A673 (cell line): ENCODE measurements at places on chromosomes 6 and 20. TPM values are rescaled to one million over a fixed set of nuclear protein-coding genes. Genes with fewer than 3 reads are reported as not detected.
A peak's percentile ranks its signal among the peaks of the same experiment; 100 is the strongest.

Gene PAK5
- not detected in 2 replicates for total RNA-seq

DNA sequence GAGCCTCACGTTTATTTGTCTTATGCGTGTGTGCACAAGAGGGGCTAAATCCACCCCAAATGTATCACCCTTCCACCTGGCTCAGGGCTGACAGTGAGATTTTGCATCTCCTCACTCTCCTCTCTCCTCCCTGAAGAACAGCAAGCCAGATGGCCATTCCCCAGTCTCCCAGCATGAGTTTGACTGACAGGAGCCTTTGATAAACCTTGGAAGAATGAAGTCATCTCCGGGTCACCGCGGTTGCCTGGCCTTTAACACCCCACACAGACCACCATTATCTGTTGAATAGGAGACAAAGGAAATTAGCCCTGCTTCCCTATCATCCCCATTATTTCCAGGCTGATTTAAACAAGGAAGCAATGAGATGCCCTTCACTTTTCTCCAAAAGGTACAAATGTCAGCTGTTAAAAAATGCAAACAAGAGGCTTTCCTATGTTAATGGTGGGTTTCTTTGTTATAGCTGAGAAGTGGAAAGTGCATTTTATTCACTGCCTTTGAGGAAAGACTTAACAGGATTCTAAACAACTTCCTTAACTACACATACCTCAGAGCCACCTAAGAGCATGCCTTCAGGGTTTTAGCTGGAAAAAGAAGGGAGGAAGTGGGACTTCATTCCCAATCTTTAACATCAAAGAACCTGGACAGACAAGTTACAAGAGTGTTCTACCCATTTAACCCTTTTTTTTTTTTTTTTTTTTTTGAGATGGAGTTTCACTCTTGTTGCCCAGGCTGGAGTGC, 524.8 kb upstream of the ID4 start:
- no peak for DNase-seq

DNA sequence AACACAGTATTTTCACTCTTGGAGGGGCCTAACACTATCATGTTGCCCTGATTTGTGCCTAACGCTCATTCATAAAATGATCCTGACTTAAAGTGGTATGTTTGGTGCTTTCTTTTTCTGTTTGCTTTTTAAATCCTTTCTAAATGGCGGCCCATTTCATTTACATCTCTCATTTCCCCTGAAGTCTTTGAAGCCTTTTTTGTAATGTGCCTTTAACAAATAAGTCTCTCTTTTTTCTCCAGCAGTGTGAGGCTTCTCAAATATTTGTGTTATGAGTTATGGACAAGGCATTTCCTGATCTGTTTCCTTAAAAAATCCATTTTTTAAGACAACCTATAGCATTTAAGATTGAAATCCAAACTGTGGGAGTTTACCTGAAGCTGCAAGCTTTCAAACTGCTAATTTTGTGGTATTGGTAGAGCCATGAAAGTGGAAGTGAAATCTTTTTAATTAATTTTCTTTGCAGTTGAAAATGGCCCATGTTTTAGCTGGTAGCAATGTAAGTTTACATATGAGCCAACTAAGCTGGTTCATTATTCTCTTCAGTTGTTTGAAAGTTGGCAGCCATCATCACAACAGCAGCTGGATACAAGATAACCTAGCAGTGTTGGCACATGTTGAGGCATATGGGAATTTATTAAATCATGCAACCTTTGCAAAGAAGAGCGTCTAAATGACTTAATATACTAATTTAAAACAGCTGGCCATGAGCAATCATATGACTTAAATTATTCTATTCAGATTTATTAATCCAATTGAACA, 469.7 kb downstream of the CDKAL1 start:
- peak; percentile 36 for DNase-seq

Gene SSTR4
- total RNA-seq: not detected in 2 replicates

DNA sequence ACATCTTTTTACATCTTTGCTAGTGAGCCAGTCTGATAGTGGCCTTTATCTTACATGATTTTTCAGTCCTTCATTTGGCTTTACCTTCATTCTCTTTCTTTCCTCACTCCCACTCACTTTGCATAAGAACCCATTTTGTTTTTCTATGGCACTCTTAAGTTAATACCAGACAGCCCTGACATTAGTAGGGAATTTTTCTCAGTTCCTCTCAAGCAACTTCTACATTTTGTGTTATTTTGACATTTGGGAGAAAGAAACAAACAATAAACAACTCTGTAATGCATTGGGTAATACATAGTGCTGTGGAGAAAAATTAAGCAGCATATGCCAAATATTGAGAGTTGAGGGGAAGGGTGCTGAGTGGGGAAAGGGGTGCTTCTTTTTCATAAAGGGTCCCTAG, 524.1 kb upstream of the JAG1 start:
- no peak for DNase-seq

GRCh38 chr20:53894707-53895384, 175.5 kb downstream of the BCAS1 start:
- DNase-seq: no peak

GRCh38 chr20:40617594-40617993, 71.4 kb downstream of the MAFB start:
- DNase-seq: no peak

- DNase-seq: no peak
These were observed 85.6 kb upstream of the SRSF6 start for GRCh38 chr20:43372051-43372450.

Gene RNF182
- 20.7 and 20.8 TPM in 2 replicates for total RNA-seq

DNA sequence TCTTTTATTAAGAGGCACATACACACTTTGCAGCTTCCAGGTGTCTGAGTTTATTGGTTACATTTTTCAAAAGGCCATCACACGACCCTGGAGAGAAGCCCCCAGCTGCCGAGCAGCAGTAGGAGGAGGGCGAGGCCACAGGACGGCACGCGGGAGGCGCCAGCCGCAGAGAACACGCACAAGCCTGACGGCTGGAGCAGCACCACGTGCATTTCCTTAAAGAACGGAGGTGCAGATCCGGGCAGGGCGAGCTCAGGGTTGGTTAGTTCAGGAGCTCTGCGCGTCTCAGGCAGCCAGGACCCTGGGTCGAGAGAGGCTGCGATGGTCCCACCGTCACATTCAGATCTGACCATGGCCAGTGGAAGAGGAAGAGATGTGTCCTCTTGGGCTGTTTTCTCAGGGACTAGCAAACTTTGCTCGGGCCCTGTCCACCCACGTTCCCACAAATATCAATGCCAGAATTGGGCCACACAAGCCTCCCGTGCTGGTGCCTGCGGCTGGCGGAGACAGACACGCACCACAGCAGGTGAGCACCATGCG, 121.4 kb upstream of the AFDN start:
- DNase-seq: no peak

- no peak for DNase-seq
These were observed 85.6 kb upstream of the KHDRBS2 start for GRCh38 chr6:62371453-62372210.

DNA sequence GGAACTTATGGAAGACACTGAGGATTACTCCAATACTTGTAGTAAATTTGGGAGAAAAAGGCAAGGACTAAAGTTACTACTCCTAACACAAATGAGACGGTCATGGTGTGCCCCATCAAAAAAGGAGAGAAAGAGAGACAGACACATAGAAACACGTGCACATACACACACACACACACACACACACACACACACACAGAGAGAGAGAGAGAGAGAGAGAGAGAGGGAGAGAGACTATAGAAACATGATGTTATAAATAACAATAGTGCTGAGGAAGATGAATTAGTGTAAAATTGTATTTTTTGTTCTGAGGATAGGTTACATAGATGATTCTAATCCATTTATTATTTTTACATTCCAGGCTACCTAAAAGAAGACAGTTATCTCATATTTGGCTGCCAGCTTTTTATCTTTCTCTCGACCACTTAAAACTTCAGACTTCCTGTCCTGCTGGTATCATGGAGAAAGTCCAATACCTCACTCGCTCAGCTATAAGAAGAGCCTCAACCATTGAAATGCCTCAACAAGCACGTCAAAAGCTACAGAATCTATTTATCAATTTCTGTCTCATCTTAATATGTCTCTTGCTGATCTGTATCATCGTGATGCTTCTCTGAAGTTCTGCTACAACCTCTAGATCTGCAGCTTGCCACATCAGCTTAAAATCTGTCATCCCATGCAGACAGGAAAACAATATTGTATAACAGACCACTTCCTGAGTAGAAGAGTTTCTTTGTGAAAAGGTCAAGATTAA, 10.5 kb downstream of the PLN start:
- DNase-seq: peak; percentile 83

Gene KIAA0408
- 27.7 and 34.7 TPM in 2 replicates for total RNA-seq

Gene HSPA1L
- total RNA-seq: 1.1 and 1.4 TPM in 2 replicates

DNA sequence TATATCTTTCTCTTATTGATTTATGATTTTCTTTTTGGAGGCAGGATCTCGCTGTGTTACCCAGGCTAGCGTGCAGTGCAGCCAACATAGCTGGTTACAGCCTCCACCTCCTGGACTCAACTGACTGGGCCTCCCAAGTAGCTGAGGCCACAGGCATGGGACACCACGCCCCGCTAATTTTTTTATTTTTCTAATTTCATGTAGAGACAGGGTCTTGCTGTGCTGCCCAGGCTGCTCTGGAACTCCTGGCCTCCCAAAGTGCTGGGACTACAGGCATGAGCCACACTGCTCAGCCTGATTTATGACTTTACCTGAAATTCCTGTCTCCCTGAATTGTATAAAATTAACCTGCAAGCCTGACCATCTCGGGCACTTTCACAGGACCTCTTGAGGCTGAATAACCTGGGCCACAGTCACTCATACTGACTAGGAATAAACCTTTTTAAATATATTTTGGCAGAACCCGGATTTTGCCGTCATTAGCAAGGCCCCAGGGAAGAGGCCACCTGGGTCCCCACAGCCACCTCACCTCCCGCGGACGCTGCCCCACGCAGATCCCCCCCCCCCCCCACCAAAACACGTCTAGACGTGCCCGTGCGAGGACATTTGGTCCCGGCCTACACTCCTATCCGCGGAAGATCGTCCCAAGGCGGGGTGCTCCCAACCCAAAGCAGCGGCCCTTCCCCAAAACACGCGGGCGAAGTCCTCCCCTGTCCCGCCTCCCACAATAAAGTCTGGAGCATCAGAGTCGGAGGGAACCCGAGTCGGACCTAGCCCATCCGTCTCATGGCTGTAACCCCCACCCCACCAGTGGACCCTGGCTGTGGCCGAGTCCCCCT, 902 bp downstream of the ZNF337 start:
- peak; percentile 18 for DNase-seq

DNA sequence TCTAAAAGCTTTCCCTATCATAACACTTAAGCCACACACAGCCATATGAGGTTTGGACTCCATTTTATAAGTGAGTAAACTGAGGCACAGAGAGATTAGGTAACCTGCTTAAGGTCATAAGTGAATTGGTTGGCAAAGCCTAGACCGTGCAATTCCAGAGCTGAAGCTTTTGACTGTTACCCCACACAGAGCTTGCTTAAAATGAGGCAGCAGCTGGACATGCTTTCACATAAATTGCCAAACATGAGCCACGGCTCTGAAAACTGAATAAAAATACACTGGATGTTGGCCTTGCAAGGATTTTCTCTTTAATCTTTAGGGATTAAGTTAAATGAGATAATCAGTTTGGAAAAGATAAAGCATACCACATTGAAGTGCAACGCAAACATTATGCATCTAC, 2.5 kb downstream of the RIPOR2 start:
- DNase-seq: no peak

DNA sequence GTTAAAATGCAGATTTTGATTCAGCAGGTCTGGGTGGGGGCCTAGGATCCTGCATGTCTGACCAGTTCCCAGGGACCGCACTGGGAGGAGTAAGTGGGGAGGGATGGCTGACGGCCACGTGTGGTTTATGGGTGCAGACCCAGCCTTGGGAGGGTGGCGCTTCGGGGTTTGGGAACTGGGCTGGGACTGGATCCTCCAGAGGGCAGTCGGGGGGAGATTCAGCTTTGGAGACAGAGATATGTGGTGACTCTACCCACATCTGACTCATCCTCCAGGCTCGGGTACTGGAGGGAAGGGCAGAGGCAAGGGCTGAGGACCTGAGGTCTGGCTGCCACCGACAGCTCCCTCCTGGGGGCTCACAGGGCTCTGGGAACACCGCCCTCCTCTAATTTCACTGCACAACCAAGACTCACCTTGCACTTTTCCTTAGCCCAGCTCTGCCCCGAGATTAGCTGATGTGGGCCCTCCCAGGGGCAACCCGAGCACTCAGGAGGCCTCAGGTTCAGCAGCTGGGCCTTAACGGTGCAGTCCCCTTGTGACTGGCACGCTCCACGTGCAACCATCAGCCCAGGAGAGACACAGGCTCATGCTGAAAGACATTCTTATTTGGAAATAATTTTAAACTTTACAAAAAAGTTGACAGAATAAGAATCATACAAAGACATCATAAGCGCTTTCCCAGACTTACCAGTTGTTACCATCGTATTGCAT, 172.8 kb upstream of the PMEPA1 start:
- no peak for DNase-seq

- no peak for DNase-seq
These were observed 24.1 kb upstream of the HINT3 start for GRCh38 chr6:125932451-125932795.

- peak; percentile 24 for DNase-seq
These were observed 57.9 kb upstream of the RCAN2 start for GRCh38 chr6:46549155-46549554.

GRCh38 chr6:6969761-6970223, 138.0 kb upstream of the RREB1 start:
- DNase-seq: no peak

GRCh38 chr20:62230276-62230675, 8.0 kb upstream of the OSBPL2 start:
- DNase-seq: no peak

- DNase-seq: no peak
These were observed 99.3 kb downstream of the SESN1 start for GRCh38 chr6:108995296-108995695.

DNA sequence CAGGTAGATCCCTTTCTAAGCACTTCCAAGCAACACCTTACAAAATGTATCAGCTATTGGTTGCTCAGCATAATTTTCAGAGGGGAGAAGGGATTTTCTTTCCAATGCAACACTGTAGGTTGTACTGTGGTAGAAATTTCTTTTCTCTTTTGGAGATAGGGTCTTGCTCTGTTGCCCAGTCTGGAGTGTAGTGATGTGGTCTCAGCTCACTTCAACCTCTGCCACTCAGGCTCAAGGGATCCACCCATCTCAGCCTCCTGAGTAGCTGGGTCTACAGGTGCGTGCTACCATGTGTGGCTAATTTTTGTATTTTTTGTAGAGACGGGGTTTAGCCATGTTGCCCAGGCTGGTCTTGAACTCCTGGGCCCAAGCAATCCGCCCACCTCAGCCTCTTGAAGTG, 16.3 kb downstream of the RAD21L1 start:
- no peak for DNase-seq

Gene SLC22A1
- total RNA-seq: 1.6 and 3.3 TPM in 2 replicates

Gene RNF217
- total RNA-seq: 18.9 and 20.6 TPM in 2 replicates

Gene AKAP12
- 37.3 and 40.0 TPM in 2 replicates for total RNA-seq

- DNase-seq: no peak
These were observed 120.4 kb upstream of the RIPOR2 start for GRCh38 chr6:25056130-25056529.

Gene OPRM1
- total RNA-seq: not detected in 2 replicates

GRCh38 chr20:17558154-17558940, 11.5 kb upstream of the DSTN start:
- DNase-seq: peak; percentile 86

Gene CTAGE9
- total RNA-seq: not detected in 2 replicates
